Osteocyte (in vitro differentiated cells): ENCODE measurements at places on chromosomes 11 and 22. TPM values are rescaled to one million over a fixed set of nuclear protein-coding genes. Genes with fewer than 3 reads are reported as not detected.

Gene FUT4
- 2.8 and 3.0 TPM in 2 replicates for total RNA-seq

Gene SLC29A2
- 2.0 and 3.6 TPM in 2 replicates for total RNA-seq

Gene OR51E2
- 0.40 and 0.76 TPM in 2 replicates for total RNA-seq

Gene OSBPL5
- total RNA-seq: 47.7 and 47.9 TPM in 2 replicates

Gene ENTHD1
- total RNA-seq: not detected in 2 replicates

Gene SLC37A2
- total RNA-seq: 0.37 and 0.64 TPM in 2 replicates

Gene POLR3H
- total RNA-seq: 38.2 and 39.7 TPM in 2 replicates

Gene OR52I1
- not detected in 2 replicates for total RNA-seq

Gene SNX19
- 68.4 and 71.1 TPM in 2 replicates for total RNA-seq

Gene NRGN
- 0.97 and 1.0 TPM in 2 replicates for total RNA-seq
